ENCODE measurements at places on chromosomes 3 and 15. TPM values are rescaled to one million over a fixed set of nuclear protein-coding genes. Genes with fewer than 3 reads are reported as not detected.

DNA sequence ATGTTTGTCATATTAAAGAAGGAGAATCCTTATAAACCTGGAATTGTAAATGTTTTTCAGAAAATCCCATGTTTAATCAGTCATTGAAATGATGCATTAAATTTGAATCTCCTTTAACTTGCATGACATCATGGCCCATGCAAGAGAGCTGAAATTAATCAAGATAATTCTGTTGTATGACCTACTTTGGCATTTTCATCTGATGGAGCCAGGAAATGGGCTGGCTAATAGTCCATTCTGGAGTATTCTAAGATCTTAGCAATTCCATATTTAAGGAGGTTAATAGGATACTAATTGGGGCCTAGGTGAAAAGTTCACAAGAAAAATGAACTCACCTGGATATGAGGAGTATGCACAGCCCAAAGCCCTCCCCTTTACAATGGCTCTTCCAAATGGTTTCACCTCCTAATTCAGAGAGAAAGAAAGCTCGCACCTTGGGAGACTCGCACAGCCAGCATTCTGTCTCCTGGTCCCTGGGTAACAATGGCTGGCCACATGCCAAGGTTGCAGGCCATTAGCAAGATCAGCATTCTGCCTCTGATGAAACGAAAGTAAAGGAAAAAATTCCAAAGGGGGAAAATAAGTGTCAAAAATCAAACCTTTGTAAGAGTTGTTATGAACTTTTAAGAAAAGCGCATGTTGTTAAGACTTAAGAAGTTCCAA, 786.4 kb downstream of the MCTP2 start:
- H3K27ac ChIP-seq: no peak overlapping the region
- no peaks in the 10 kb centered on the region for H3K27me3 ChIP-seq
- H3K4me1 ChIP-seq: no peaks in the 10 kb centered on the region
- no peak for DNase-seq
- H3K36me3 ChIP-seq: no peaks in the 10 kb centered on the region
- no peak overlapping the region for H3K4me3 ChIP-seq

DNA sequence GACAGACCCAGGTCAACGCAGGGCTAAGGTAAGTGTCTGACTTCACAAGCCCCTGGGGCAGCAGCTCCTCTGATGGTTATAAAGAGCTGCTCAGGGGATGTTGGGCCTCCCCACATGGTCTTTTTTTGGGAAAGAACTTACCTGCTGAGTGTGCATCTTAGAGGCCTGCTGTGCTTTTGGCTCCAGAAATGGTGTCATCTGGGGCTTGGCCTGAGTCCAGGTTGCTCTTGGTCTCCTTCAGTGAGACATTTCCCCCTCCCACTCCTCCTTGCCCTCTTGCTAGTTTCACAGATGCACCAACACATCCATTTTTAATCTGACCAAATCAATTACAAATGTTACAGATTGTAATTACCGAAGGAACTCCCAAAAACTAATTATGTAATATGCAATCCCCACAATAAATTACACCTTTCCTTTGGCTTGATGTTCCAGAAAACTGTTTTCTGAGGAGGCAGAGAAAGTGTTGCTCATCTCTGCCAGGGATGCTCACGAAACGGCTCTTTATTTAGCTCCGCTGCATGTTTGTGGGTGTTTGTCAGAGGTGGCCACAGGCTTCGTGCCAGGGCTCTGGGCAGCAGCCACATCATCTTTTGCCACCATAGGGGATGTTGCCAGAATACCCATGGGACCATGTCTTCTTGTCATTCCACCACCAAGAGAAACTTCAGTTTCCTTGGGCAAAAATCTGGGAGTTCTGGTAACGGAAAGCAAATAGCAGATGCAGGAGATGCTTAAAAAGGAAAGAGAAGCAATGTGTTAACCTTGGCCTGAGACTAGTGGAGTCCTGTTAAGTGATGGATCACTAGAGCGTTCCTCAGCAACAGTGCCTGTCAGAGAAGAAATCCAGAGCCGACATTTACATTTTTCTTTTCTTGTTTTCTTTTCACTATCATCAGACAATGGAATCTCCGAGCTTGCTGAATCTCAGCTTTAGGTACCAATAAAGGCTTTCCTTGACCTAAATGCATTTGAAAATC, 799.9 kb downstream of the AGBL1 start:
- H3K36me3 ChIP-seq: no peaks in the 10 kb centered on the region
- DNase-seq: no peak
- no peaks in the 10 kb centered on the region for H3K27me3 ChIP-seq

DNA sequence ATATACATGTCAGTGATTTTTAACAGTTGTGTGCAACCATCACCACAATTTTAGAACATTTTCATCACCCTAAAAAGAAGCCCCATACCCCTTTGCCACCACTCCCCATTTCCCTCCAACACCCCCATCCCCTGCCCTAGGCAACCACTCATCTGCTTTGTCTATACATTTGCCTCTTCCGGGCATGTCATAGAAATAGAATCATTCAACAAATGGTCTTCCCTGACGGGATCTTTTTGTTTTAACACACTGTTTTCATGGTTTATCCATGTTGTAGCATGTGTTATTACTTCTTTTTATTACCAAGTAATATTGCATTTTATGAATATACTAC, 4.0 kb downstream of the VILL start:
- H3K27ac ChIP-seq: peak overlapping the region; percentile 85
- H3K27me3 ChIP-seq: no peaks in the 10 kb centered on the region
- peak overlapping the region; percentile 62 for H3K4me3 ChIP-seq
- DNase-seq: no peak

DNA sequence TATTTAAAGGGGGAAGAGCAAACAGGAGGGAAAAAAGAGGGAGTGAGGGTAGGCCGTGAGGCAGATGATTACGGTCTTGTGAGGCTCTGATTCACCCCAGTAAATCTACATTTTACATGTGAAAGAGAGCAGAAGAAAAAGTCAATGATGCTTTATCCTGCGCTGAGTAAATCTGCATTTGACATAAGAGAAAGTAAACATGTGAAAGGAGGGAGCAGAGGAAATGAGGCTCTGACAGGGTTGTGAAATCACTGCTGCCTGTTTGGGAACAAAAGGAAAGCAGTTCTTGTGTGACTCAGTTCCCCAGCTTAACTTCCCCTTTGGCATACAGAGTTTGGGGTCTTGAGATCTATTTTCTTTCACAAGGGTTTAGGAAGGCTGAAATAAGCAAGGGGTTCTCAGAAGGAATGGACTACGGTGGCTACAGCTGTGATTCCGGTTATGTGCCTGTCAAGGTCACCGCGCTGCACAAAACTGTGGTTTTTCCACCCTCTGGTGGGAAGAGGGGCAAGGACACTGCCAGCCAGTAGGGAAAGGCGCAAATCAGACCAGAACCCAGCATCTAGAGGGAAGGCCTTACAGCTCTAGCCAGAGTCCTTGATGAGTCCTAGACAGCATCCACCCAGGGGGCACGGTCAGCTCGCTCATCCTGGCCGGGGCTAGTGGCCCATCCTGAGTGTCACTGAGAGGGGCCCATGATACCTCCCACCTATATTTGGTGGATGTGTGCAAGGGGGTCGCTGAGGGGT, 18.9 kb upstream of the HCN4 start:
- no peak for DNase-seq
- no peak overlapping the region for H3K27ac ChIP-seq
- no peaks in the 10 kb centered on the region for H3K4me1 ChIP-seq
- no peaks in the 10 kb centered on the region for H3K27me3 ChIP-seq

DNA sequence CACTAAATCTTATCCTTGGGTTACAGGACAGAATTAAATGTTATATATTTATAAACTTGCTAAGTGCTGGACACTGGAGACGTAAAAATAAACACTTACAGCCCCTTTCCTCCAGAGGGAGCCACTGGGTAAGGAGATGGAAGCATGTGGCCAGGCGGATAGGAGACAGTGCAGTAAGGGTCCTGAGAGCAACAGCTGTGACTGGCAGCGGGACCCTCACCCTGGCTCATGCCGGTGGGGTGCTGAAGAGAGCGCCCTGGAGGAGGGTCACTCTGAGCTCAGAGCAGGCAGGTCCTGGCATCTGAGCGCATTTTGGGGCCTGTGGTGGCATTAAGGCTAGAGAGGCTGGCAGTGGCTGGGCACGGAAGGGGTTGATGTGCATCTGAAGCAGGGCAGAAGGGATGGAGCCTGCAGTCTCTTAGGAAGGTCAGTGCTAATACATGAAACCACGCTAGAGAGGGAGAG, 16.0 kb downstream of the SEC61A1 start:
- no peak overlapping the region for H3K27ac ChIP-seq
- H3K36me3 ChIP-seq: peaks cover 100% of the 10 kb centered on the region
- no peak for DNase-seq
- H3K27me3 ChIP-seq: no peaks in the 10 kb centered on the region

Gene CPA3
- 2.8 TPM for total RNA-seq

All from esophagus squamous epithelium (tissue), 5 donors.